ENCODE measurements at places on chromosomes 11 and 22. TPM values are rescaled to one million over a fixed set of nuclear protein-coding genes. Genes with fewer than 3 reads are reported as not detected.

DBX1 gene
- polyA plus RNA-seq, result not detected

- no peak for DNase-seq
Measured at GRCh38 chr11:118957549-118957948, 1.5 kb downstream of the UPK2 start.

DNA sequence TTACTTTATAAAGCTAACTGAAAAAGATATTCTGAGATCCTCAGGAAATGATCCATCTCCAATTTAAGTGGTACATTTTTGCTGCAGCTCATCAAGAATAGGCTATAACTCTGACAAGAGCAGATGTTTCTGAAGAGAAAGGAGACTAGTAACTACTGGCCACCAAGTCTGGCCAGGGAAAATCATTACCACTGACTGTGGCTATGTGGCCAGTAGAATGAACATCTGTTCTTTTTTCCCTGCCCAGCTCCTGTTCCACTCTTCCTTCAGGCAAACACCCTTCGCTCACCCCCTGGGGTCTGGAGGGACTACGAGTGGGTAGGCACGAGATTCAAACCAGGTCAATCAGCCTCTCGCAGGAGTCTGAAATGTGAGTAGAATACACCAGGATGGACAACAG, 23.9 kb downstream of the TMEM123 start:
- DNase-seq, result no peak

DNA sequence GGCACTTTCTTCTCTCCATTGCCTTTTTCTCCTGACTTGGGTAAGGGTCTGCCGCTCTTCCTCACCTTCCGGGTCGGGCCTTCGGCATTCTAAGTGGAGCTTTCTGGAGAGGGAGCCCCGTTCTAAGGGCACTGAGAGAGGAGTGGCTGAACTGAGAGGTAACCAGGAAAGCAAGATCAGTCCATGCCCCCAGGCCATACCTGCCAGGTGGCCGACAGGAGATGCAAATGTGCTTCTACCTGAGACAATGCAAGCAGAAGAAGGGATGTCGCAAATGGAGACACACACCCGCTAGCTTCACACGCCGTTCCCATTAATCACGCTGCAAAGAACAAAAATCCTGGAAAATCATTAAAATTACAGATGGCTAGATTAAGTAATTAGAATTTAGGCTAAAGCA, 156.4 kb upstream of the TBCEL start:
- no peak for DNase-seq

TPH1 gene
- 0.26 TPM for polyA plus RNA-seq

DNA sequence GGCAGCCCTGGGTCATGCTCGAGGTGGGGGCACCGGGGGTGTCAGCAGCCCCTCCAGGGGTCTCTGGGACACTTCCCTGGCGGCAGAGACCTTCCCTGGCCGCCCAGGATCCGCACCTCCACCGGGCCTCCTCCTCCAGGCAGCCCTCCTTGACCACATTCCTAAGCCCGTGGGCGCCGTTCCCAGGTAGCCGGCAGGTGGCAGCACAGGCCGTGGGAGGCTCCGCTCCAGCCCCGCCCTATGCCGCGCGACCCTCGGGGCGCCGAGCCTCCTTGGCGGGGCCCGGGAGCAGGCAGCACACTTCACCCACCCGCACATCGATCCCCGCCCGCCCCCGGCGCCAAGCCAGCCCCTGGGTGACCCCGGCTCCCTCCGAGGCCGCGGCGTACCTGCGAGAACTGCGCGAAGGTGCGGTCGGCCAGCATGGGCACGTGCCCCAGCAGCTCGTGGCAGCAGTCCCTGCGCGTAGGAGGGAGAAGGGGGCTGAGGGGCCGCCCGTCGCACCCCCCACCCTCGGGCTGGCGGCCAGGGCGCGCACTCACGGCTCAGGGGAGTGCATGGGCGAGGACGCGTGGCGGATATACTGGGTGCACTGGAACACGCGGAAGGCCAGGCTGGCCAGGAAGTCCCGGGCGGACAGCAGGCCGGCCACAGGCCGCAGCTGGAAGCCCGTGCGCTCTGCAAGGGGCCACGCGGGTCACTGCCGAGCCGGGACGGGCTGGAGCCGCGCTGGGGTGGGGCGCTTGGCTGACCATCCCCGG, 5.3 kb upstream of the INS start:
- DNase-seq, result peak; percentile 23

ZP1 gene
- not detected for polyA plus RNA-seq

DNA sequence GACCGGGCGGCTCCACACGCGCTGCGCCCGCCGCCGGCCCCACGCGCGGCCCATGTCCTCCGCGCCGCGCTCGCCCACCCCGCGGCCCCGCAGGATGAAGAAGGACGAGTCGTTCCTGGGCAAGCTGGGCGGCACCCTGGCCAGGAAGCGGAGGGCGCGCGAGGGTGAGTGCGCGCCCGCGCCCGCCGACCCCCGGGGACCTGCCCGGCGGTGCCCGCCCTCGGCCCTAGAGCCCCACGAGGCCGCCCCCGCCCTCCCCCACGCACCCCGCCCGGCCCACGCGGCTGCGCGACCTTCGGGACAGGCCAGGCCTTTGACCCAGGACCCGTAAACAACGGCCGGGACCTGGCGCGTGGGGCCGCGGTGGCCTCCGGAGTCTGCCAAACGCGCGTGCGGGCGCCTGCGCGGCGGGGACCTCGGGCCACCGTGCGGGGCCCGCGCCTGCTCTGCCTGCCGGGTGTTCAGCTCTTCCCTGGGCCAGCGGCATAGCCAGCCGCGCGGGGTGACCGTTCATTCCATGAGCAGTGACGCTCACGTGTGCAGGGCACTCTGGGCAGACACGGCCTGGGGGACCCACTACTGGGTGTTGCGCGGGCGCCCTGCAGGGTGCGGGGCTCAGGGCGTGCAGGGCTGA, at the start of gene PARVB:
Gene PARVB (plus strand): TSS at position 15 of the 634 bp plus-strand sequence. CDS start 38 bp downstream, at position 53.
- DNase-seq, result no peak

Measured in mammary epithelial cell (primary cell).